ENCODE measurements at places on chromosomes 5 and 9.
A peak's percentile ranks its signal among the peaks of the same experiment; 100 is the strongest.

GRCh38 chr5:151584057-151584937, 6.8 kb downstream of the FAT2 start:
- DNase-seq: no peak

GRCh38 chr5:172678902-172679301, 37.8 kb downstream of the NEURL1B start:
- no peak for DNase-seq

GRCh38 chr9:130453487-130453886, 8.7 kb downstream of the ASS1 start:
- DNase-seq: peak; percentile 21

DNA sequence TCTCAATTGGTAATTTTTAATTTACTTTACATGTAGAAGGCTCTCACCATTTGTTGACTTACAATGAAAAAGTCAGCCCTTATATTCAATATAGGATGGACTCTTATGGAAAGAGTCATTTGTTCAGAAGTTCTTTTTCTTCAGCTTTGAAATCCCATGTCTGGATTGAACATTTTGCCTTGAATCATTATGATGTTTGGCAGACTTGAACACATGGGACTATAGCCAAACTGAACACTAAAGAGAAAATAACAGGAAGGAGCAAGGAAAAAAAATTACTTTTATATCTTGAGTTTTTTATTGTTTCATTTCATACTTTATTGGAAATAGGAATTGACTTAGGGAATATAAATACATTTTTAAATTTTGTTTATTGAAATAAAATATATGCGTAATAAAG, 1503.0 kb downstream of the EFNA5 start:
- no peak for DNase-seq

DNA sequence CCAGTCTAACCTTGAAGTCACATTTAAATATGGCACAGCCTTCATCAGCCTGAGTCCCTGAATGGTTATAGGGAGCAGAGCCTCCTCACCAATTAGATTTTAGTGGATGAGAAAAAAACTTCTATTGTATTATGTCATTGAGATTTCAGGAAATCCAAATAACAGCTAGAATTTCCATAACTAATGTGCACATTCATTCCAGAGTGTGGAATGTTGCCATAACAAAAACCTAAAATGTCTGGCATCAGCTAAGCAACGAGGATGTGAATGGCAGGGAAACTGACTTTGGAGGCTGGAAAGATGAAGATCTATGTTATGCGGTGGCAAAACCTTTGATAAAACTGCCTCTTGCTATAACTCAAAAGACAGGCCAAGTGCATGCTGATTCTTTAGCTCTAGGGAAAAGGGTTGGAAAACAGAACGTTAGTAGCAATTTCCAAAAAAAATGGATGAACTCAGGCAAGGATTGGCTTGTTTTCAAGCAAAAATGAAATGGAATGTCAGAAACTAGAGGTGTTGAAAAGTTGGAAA, 91.3 kb upstream of the NFIB start:
- DNase-seq: no peak

- no peak for DNase-seq
Measured at GRCh38 chr9:88540251-88540763, 5.3 kb downstream of the NXNL2 start.

- peak; percentile 6 for DNase-seq
Measured at GRCh38 chr9:126470241-126470993, 143.3 kb upstream of the LMX1B start.

GRCh38 chr9:123465304-123465703, 109.3 kb downstream of the CRB2 start:
- no peak for DNase-seq

- DNase-seq: no peak
Measured at GRCh38 chr9:91972076-91972626, 22.1 kb upstream of the ROR2 start.

GRCh38 chr9:128637656-128638055, 19.0 kb downstream of the DYNC2I2 start:
- peak; percentile 45 for DNase-seq

DNA sequence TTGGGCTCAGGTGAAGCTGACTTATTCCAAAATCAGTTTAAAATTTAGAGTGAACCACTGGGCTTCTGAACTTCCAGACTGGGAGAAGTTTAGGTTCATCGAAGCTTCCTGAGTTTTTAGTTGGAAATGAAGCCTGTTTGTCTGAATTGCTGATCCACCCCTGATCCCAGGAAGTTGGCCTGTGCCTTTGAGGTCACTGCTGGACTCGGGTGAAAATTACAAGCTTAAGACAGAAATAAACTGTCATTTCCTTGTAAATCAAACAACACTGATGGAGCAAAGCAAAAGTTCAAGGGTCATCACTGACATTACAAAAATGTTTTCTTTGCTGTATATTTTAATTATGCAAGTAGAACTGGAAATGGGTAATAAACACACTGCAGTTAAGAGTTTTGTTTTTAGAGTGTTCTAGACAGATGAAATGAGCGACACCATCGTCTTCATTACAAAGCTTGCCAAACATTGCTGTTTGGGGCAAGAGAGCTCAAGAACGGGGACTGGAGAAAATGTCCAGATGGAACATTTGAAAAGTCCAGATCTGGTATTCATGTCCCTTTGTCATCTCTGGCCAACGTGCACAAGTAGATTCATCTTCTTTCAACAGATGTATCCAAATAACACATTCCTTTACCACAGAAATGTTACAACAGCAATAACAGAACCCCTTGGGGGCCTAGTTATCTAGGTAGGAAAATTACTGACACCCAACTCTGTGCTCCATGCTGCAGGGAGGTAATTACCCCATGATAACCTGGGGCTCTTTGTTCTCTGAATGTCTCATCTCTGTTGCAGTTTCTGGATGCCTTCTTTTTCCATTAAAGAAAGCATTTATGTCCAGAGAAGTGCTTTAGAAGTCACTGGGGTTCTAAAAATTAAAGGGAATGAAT, 142.4 kb upstream of the ERCC6L2 start:
- no peak for DNase-seq

- peak; percentile 26 for DNase-seq
Measured at GRCh38 chr5:168047043-168047668, 244.3 kb upstream of the WWC1 start.

- DNase-seq: no peak
Measured at GRCh38 chr5:980966-981365, 27.6 kb upstream of the NKD2 start.

All from EL (cell line).